ENCODE measurements at places on chromosomes 4 and X. TPM values are rescaled to one million over a fixed set of nuclear protein-coding genes. Genes with fewer than 3 reads are reported as not detected.

NSG1 gene
- total RNA-seq = 1.1 TPM

PDLIM3 gene
- not detected for total RNA-seq

PPEF1 gene
- total RNA-seq = not detected

SPANXN3 gene
- total RNA-seq = not detected

CCNG2 gene
- total RNA-seq = 19.1 TPM

PFKFB1 gene
- total RNA-seq = 0.15 TPM

SPATA4 gene
- not detected for total RNA-seq

NR3C2 gene
- 0.85 TPM for total RNA-seq

FAM184B gene
- not detected for total RNA-seq

PAGE1 gene
- total RNA-seq = not detected

SH3TC1 gene
- total RNA-seq = 57.3 TPM

KCNE5 gene
- total RNA-seq = 0.37 TPM

All from T-helper 1 cell treated with Interleukin-12 subunit alpha and Interleukin-12 subunit beta and Interleukin-4 antibody, amounts not matched to agents 30 ng/mL and 1 ng/mL, for 36 hours (primary cell).